ENCODE measurements at places on chromosomes 6 and 20. TPM values are rescaled to one million over a fixed set of nuclear protein-coding genes. Genes with fewer than 3 reads are reported as not detected.

CST2 gene
- not detected for total RNA-seq

MAK gene
- 0.71 TPM for total RNA-seq

PNPLA1 gene
- total RNA-seq, result 0.32 TPM

CASP8AP2 gene
- total RNA-seq, result 12.4 TPM

DNA sequence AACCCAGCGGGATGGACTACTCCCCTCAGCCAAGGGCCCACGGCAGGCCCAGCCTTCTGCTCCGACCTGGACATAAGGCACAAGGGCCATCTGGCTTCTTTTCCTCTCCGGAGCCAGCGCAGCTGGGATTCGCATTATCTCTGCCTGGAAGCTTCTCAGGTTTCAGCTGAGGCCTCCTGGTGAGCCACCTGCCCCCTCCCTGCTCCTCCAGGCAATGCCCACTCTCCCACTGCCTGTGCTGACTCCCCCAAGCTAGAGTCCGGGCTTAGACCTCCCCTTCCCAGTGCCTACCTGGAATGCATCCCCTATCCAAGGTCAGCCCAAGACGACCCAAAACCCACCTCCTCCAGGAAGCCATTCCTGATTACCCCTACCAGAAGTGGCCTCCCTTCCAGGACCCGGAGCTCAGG, 60.7 kb downstream of the EZR start:
- no peak for DNase-seq

- DNase-seq, result no peak
Measured at GRCh38 chr6:19558201-19558600, 279.0 kb upstream of the ID4 start.

GRCh38 chr6:159871906-159872305, 18.9 kb upstream of the MAS1 start:
- no peak for DNase-seq

DNA sequence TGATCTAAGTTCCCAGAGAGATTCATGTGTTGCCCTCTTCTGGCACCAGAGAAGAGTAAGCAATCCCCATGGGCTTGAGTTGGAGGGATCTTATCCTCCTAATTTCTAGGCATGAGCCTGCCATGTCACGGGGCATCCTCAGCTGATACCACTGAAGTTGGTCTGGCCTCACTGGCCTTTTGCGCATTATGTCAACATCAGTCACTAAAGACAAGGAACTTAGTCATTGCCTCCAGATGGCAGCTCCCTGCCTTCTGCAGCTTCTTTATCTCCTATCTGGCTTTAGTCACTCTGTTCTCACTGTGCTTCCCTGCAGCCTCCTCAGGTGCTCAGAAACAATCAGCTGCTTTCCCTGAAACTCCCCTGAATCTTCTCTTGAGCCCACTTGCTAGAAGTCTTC, 312.2 kb downstream of the ADGRG6 start:
- no peak for DNase-seq

- no peak for DNase-seq
Measured at GRCh38 chr20:15760001-15760621, 813.1 kb downstream of the KIF16B start.

Measured in mesenteric fat pad (tissue), 1 donor.